ENCODE measurements at places on chromosomes 13 and 19.

DNA sequence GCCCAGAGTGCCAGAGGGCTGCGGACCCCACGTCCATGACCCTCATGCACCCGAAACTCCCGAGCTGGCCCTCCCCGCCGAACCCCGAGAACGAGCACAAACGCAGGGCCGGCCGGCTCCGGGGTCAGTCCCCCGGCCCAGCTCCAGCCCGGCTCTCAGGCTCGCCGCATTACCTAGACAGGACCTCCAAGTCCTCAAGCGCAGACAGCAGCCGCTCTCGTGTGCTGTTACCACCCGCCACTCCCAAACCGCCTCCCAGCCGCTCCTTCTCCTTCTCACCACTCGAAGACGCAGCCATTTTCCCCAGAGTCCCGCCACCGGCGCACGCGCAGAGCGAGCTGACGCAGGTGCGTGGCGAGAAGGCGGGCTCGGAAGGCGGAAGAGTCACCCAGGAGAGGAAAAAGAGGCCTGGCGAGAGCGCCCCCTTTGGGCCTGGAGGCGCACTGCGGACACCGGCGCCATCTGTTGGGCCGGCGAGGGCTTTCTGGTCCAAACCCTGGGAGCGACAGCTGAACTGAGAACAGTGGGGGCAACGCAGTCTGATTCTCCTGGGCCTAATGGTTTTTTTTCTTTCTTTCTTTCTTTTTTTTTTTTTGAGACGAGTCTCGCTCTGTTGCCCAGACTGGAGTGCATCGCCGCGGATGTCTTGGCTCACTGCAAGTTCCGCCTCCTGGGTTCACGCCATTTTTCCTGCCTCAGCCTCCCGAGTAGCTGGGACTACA lies at the start of gene MED4:
Gene MED4 (minus strand): TSS at position 324 of the 722 bp plus-strand sequence. CDS start 26 bp downstream, at position 298.
- DNase-seq: peak; percentile 98

GRCh38 chr13:102724923-102725322 lies 30.1 kb upstream of the METTL21C start:
- no peak for DNase-seq

DNA sequence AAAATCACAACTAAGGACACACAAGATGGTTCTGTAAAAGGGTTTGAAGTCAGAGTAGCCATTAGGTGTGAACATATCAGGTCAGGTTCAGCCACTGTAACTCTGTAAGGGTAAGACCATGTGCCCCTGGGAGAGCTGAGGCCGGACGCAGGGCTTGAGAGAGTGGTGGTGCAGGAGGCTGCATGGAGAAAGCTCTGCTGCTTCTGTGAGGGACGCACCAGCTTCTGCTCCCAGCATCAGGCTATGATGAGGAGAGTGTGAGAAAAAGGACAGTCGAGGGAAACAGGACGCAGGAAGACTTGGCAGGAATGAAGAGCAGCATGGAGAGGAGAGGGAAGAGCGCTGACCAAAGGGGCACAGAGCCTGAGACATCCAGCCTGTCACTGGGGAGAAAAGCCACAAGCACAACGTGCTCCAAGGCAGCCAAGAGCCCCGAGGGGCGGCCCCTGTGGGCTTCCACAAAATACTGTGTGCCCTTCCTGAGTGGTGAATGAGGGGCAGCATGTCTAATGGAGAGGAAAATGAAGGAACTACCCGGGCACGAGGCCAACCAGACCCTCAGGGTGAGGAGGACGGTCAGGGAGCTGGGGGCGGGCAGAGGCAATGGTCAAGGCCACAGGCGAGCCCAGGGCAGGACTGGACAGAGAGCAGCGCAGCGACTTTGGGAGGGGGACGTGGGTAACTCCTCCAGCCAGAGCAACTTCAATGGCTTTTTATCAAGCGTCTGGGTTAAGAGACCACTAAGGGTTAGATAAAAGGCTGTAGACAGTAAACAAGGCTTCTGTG lies 107.7 kb downstream of the COL4A1 start:
- no peak for DNase-seq

- no peak for DNase-seq
Observed at GRCh38 chr13:27979001-27979643, 9.4 kb downstream of the URAD start.

DNA sequence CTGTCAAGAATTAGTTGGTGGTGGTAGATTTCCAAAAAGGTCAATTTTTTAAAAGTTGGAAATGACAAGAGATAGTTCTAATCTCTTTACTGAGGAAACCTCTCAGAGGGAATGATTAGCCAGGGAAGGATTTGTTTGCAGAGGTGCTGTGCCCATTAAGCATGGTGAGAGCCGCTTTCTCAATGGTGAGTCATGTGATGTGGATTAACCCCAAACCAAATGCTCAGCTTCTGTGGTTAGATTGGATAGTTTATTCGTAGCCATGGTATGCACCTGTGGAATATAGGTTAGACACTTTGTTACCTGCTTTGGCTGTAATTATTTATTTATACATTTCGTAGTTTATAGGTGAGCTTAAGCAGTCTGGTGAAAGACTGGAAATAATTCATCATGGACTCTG lies 7.1 kb downstream of the HNRNPM start:
- no peak for DNase-seq

DNA sequence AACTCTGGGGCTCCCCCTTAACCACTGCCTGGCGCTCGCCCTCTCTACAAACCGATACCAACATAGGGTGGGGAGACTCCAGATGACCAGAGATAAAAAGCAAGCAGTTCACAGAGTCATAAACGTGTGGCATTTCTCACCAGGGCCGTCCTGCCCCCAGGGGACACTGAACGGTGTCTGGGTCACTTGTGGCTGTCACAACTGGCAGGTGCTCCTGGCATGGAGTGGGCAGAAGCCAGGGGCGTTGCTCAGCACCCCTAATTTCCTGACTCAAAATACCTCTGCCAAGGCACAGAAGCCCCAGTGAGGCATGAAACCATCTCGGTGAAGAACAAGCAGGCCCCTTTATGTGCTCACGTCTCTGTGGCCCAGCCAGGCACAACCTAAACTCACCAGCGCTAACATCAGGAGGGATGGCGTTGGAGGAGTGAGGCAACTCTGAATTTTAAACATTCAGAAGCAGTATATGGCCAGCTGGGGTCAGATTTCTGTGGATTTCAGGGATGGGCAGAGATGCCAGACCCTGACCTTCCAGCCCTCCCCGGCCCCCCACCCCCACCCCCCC lies 1.8 kb downstream of the PIP5K1C start:
- no peak for DNase-seq

DNA sequence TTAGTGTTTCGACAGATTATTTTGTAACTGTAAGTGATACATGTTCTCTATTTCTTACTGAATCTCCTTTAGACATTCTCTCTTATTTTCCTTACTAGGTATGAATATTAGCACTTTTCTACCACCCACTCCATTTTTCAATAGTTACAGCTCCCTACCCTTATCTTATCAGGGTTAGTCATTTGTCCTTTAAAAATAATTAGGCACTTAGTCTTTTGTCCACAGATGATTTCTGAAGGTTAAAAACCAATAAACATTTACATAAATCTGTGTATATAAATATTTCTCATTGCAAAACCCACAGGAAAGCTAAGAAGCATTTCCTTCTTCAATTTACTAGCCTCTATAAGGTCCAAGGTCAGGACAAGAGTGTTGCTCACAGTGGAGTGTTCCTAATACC lies 624.1 kb upstream of the MIR17HG start:
- no peak for DNase-seq

DNA sequence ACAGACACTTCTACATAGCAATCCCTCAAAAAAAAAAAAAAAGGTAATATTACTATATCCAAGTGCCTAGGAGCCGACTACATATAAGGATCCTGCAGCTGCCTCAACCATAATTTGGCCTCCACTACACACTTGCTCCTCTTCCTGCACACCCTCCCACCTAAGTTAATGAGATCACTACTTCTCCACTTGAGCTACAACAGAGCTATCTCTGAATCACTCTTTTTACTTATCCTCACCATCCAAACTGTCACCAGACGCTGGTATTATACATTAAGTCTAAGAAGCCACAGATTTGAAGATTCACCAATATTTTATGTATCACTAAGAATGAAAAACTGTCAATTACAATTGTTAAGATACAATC lies 8.3 kb downstream of the OBI1 start:
- DNase-seq: no peak

DNA sequence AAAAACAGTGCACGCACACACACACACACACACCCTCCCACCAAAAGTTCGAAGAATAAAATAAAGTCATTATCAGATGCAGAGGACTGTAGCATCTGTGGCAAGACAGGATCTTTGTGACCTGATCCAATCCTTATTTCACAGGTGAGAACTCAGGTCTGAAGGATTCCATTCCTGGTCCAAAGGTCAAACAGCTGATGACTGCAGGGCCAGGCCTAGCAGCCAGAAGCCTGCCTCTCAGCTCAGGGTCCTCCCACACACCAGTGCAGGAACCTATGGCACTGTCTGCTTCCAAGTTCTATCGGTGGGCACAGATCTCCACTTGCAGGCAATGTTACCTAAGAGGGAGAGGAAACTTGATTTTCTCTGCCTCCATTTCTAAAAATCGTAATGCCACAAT lies 57.5 kb downstream of the SERP2 start:
- DNase-seq: no peak

GRCh38 chr19:29947871-29948270 lies 5.8 kb downstream of the URI1 start:
- DNase-seq: no peak

DNA sequence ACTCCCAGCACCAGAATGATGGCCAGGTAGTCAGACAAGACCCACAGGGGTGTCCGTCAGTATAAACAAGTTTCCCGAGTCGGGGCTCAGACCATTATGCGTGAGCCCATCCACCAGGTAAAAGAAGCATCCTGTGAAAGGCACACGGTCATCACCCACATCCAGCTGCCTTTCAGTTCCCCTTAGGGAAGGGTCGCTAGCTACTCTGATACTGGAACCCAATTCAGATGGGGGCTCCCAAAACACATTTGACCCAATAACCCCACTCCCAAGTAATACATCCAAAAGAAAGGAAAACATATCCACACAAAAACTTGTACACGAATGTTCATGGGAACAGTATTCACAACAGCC lies 66.8 kb downstream of the STK24 start:
- no peak for DNase-seq

GRCh38 chr19:32566246-32566830 lies 14.7 kb upstream of the PDCD5 start:
- DNase-seq: no peak

DNA sequence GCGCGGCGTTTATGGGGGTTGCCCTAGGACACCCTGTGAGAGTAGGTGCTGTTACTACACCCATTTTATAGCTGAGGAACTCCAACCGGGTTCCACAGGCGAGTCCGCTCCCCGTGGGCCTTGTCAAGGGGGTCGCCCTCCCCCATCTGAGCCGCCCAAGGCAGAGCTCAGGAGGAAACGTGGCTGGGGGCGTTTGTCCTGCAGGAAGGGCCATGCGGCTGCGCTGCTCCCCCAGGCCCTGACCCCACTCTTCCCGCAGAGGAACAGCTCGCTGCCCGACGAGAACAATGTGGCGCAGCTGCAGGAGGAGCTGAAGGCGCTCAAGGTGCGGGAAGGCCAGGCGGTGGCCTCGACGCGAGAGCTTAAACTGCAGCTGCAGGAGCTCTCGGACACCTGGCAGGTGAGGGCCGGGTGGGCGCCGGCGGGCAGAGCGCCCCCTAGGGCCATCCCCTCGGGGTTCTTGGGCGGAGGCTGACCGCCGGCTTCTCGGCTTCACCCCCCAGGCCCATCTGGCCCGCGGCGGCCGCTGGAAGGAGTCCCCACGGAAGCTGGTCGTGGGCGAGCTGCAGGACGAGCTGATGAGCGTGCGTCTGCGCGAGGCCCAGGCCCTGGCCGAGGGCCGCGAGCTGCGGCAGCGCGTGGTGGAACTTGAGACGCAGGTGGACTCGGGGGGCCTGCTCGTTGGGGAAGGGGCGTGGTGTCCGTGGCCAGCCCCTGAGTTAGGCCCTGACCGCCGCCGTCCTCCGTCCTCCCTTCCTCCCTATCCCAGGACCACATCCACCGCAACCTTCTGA lies 12.4 kb downstream of the PRR36 start:
- no peak for DNase-seq

- DNase-seq: no peak
Observed at GRCh38 chr13:31859571-31859970, 120.2 kb downstream of the RXFP2 start.

GRCh38 chr19:46697204-46697960 lies 19.5 kb downstream of the PRKD2 start:
- DNase-seq: no peak

DNA sequence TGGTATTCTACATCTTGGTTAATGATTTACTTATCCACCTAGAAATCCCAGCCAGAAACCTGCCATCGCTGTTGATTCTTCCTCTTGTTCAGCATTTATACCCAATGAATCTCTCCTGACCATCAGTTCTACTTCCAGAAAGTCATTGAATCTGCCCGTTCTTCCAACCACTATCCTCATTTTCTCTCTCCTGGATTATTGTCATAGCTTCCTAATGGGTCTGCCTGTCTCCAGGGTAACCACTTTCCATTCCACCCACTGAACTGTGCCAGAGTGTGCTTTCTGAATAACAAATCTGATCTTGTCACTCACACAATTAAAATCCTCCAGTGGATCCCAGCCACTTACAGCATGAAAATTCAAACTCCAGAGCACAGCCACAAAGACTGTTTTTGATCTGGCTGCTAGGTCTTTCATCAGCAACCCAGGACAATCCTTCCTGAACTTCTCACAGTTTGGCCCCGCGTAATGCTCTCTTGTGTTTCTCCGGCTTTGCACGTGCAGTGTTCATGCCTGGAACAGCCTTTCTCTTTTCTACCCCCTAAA lies 330.6 kb downstream of the SPRY2 start:
- DNase-seq: no peak

GRCh38 chr19:50290011-50290410 lies 39.2 kb downstream of the KCNC3 start:
- DNase-seq: no peak

GRCh38 chr13:110388108-110388943 lies 81.2 kb downstream of the COL4A2 start:
- DNase-seq: no peak

DNA sequence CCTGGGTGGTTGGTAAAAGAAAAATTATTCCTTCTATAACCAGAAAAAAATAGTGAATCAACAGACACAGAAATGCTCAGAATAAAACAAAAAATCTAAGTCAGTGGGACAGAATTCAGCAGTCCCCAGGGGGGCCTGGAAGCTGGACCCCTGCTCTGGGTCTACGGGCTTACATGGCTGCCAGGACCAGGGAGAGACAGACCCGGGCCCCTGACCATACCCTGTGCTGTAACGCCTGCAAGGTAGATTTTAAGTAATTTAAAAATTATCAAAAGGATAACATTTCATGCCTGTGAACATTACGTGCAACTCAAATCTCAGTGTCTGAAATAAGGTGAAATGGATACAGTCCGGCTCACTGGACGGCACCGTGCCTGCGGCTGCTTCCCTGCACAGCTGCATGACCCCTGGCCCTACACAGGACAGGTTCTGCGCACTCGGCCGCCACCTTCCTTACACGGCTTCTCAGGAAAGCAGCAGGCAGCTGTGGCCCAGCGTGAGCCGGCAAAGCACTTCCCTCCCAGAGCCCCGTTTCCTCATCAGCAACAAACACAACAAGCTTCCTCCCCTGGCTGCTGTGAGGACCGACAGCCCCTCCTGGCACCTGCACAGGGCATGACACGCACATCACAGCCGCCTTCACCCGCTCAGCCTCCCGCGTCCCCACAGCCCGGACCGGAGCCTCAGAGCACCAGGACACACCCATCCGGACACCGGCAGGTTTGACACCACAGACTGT lies 22.2 kb downstream of the RASA3 start:
- peak; percentile 70 for DNase-seq

- DNase-seq: no peak
Observed at GRCh38 chr13:94160875-94161274, 318.6 kb downstream of the DCT start.

- no peak for DNase-seq
Observed at GRCh38 chr19:56099638-56100539, 21.2 kb downstream of the ZNF787 start.

GRCh38 chr13:49681842-49682435 lies 9.3 kb downstream of the EBPL start:
- no peak for DNase-seq

Data from T-helper 9 cell (primary cell).